Astrocyte of the cerebellum (primary cell): ENCODE measurements at places on chromosomes 6 and 20.

- no peak for DNase-seq
Observed at GRCh38 chr20:56964901-56965300, 301.5 kb downstream of the BMP7 start.

DNA sequence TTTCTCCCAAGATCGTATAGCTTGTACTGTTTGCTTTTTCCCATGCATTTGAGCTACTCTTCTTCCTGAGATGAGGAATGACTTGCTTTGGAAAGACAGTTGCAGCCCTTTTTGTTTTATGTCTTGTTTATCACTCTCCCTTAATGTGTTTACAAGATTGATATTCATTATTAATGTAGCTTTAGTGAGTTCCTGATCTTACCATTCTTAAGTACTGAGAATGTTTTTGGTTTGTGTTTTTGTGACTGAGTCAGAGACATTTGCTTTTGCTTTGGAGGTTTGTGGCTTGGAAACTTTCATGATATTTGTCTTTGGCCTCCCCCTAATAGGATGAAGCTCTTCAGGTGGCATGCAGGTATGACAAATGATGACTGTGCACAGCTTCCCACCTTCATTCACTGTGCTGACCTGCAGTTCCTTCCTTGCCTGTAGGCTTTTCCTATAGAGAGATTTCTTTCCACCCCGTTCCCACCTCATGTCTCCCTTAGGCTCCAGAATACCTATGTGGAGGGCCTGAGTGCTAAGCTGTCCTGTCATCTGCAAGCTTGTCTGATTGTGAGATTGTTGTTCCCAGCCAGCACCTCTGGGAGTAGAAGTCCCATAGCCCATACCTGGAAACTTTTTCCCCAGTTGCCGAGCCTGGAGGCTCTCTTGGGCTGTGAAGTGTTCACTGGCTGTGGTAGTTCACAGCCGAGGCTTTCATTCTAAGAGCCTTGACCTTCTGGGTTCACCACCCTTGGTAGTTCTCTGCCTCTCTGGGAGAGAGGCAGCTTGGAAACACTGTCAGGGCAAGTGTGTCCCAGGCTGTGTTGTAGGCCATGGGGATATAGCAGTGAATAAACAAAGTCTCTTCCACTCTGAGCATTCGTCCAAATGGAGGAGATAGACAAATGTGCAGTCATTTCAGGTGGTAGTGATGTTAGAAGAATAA is 27.1 kb downstream of the CDS2 start:
- DNase-seq = no peak

- no peak for DNase-seq
Observed at GRCh38 chr6:117264692-117265409, 507 bp upstream of the VGLL2 start.

- no peak for DNase-seq
Observed at GRCh38 chr6:79913369-79913768, 34.0 kb downstream of the ELOVL4 start.

DNA sequence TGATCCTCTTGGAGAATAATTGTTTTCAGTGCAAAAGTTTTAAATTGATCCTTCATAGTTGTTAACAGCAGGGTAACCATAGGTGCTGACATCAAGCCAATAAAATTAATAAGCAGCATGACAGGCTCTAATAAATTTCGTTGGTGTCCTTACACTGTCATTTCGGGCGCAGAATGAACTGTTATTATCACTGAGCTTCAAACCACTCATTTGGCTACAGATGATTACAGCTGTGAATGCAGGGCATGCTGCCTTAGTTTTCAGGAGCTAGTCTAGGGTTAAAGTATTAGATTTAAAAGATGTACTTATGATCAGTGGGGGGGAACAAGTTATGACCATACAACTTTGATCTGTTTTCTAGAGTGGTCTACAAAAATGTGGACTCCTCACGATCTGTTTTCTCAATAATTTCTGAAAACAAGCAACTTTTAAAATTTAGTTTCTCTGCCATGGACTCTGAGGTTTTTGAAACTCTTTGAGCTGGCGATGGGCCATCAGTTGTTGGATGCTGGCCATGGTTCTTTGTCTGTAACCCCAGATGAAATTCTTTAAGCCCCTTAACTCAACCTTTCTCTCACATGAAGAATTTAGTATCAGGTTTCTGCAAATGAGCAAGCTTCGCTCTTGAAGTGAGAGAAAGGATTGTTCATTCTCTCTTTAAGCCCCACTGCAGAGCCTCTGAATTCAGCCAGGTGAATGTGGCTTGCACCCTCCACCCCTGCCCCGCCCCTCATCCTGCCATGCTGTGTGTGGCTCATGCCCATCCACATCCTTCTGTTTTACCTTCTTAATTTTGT is 99.1 kb upstream of the MTHFD1L start:
- DNase-seq = peak; percentile 85

GRCh38 chr20:31560746-31561598 is 44.1 kb upstream of the ID1 start:
- DNase-seq = peak; percentile 93

GRCh38 chr20:14616003-14616402 is 278.6 kb upstream of the FLRT3 start:
- no peak for DNase-seq

DNA sequence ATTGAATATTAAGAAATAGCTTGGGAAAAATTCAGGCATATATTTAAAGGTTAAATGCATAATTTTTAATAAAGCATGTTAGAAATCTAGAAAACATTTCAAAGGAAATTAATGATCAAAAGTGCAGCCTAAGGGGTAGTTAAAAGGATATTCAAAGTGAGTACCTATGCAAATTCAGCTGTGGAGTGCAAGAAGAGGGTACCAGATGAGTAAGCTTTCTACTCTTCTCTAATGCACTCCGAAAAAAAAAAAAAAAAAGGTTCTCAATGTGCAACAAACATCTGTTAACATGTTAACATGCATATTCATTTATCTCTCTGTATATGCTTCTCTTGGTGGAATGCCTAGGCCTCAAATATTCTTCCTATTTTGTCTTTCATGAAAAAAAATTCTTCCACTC is 32.0 kb upstream of the KATNA1 start:
- DNase-seq = no peak

DNA sequence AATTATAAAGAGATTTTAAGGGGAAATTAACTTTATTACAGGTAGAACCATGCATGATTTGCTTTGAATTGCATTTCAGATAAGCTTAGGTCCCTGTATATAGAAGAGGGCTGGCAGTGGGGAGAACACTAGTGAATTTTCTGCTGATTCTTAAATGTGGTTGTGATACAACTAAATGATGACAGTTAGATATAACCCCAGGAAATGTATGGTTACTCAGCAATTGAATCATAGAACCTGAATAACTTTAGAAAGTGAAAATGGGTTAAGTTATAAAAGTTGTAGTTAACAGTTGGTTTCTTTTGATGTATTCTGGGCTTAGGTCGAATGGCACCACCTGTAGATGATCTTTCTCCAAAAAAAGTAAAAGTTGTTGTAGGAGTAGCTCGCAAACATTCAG is 70.1 kb downstream of the PHF3 start:
- no peak for DNase-seq

GRCh38 chr6:150543178-150543577 is 56.5 kb upstream of the PLEKHG1 start:
- DNase-seq = no peak

- no peak for DNase-seq
Observed at GRCh38 chr20:57710841-57711240, 1.0 kb upstream of the PMEPA1 start.

- no peak for DNase-seq
Observed at GRCh38 chr6:11618533-11618932, 81.0 kb downstream of the TMEM170B start.

DNA sequence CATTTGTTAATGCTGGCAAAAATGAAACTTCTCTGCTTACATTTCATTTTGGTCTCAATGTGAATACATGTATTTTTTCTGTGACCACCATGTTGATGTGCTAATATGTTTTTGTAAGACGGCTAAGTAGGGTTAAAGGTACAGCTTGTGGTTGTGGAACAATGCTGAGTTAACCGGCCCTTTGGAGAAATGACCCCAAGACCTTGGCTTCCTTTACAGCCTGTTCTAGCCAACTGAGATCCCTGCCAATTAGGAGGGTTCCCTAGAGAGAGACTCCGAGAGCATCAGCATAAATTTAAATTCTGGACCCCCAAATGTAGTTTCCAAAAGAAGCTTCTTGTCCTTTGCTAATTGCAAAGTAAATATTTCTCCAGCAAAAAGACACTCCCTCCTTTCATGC is 44.4 kb downstream of the RSPO3 start:
- peak; percentile 47 for DNase-seq

DNA sequence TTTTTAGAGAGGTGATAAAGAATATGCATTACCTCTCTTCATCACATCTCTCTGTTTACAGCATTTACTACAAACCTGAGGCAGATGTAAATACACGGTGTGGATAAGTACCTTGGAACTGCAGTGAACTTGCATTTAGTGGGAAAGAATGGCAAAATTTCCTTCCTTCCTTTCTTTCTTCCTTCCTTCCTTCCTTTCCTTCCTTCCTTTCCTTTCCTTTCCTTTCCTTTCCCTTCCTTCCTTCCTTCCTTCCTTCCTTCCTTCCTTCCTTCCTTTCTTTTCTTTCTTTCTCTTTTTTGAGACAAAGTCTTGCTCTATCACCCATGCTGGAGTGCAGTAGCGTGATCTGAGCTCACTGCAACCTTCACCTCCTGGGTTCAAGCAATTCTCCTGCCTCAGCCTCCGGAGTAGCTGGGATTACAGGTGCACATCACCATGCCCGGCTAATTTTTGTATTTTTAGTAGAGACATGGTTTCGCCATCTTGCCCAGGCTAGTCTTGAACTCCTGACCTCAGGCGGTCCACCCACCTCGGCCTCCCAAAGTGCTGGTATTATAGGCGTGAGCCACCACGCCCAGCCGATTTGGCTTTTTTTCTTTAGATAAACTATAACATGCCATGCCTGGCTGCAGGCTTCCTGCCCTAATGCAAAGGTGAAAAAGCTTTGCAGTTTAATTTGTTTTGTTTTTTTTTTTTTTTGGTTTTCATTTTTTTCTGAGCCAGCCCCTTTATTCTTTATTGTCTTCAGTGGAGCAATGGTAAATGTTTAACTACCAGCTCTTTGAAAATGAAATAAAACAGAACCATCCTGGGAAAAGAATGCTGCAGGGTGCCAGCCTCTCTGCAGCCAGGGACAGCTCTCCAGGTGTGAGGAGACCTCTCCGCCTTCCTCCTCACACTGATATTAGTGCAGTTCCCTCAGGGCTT is 64.2 kb upstream of the NEDD9 start:
- DNase-seq = no peak

GRCh38 chr20:63778857-63779256 is 39.3 kb downstream of the SLC2A4RG start:
- DNase-seq = no peak

DNA sequence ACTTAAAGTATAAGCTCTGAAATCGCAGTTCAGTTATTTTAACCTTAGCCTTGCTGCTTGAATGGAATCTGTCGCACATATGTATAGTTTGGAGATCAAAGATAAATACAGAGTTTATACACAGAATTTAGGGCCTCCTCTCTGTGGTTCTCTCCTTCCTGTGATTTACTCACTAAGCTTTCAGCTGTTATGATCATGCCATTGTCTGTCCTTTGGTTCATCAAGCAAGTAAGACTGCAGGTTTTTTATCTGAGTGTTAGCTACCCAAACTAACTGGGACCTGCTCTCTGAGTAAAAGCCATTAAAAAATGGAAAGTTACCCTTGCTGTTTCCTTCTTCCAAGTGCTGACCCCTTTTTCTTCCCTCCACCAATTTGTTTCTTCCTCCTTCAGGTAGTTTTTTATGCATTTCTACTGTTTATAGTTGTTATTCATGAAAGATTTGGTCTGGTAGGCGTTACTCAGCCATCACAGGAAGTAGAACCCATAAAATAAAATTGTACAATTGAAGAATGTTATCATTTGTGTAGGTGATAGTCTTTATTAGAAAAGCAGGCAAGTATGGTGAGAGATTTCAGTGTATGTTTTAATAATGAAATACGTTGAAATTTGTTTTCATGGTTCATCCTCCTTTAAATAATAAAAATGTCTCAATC is 33.7 kb upstream of the SUMO4 start:
- no peak for DNase-seq

DNA sequence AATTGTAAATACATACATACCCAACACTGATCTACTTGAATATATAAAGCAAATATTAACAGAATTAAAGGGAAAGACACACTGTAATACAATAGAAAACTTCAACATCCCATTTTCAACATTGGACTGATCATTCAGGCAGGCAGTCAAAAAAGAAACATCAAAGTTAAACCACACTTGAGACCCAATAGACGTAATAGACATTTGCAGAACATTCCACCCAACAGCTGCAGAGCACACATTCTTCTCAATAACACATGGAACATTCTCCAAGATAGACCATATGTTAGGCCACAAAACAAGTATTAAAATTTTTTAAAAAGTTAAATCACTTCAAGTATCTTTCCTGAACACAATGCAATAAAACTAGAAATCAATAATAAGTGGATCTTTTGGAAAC is 698.2 kb downstream of the COL12A1 start:
- no peak for DNase-seq

GRCh38 chr6:166752097-166752496 is 125.0 kb upstream of the RPS6KA2 start:
- DNase-seq = no peak

DNA sequence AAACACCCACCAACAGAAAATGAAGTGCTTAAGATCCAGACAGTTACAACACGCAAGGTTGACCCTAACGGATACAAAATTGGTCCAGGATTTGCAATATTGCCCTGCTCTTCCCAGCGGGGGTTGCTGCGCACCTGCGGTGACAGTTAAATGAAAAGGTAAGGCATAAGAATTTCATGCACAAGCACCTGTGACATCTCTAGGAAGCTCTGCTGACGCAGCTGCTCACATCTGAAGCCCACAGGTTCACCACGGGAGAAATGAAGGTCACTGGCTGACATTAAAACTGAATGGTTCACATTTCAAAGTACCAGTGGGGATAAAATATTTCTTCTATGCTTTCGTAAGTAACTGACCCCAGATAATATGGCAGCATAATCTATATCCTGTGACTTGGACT is 689.3 kb upstream of the AGPAT4 start:
- DNase-seq = no peak

GRCh38 chr6:136826216-136826615 is 3.8 kb downstream of the PEX7 start:
- DNase-seq = no peak

DNA sequence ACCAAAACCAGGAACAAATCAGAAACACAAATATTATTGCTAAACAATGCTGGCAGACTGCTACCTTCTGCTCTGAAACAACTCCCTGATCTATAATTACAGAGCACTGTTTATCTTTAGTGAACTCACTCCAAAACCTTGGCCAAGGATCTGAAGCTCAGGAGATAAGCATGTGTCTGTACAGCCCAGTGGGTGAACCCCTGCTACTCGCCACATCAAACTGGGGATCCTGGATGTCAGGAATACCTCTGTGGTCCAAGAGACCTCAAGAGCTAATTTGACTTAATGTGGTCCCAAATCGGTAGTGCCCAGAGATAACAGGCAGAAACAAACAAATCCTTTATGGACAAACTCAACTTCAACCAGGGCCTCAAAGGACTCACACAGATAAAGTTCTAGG is 381.8 kb downstream of the KIF16B start:
- no peak for DNase-seq
